ENCODE measurements at places on chromosomes 7 and 10.

- no peak for DNase-seq
Observed at GRCh38 chr7:98594787-98595186, 22.3 kb upstream of the NPTX2 start.

GRCh38 chr10:126459878-126460481 lies 71.7 kb upstream of the ADAM12 start:
- peak; percentile 3 for DNase-seq

- DNase-seq, result no peak
Observed at GRCh38 chr10:74983383-74983782, 128.1 kb upstream of the SAMD8 start.

GRCh38 chr10:125709553-125710474 lies 9.7 kb upstream of the EDRF1 start:
- DNase-seq, result no peak

- peak; percentile 27 for DNase-seq
Observed at GRCh38 chr7:73978661-73979563, 49.1 kb upstream of the ELN start.

- DNase-seq, result no peak
Observed at GRCh38 chr7:84176716-84177115, 17.9 kb downstream of the SEMA3A start.

DNA sequence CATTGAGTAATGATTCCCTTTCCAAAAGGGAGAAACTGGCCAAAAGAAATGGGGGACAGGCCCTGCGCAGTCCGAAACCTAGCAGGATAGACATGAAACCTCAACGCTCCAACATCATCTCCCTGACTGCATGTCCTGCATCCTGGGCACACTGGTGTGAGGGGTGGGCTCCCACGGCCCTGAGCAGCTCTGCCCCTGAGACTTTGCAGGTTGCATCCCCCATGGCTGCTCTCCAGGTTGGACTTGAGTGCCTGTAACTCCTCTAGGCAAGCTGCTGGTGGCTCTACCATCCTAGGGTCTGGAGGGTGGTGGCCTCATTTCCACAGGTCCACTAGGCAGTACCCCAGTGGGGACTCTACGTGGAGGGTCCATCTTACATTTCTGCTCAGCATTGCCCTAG lies 16.3 kb upstream of the CRYGN start:
- no peak for DNase-seq

- DNase-seq, result no peak
Observed at GRCh38 chr10:78557433-78557925, 511.3 kb upstream of the ZMIZ1 start.
